ENCODE measurements at places on chromosomes 12 and 14.

GRCh38 chr14:76007852-76008251, 22.3 kb downstream of the IFT43 start:
- DNase-seq: no peak

DNA sequence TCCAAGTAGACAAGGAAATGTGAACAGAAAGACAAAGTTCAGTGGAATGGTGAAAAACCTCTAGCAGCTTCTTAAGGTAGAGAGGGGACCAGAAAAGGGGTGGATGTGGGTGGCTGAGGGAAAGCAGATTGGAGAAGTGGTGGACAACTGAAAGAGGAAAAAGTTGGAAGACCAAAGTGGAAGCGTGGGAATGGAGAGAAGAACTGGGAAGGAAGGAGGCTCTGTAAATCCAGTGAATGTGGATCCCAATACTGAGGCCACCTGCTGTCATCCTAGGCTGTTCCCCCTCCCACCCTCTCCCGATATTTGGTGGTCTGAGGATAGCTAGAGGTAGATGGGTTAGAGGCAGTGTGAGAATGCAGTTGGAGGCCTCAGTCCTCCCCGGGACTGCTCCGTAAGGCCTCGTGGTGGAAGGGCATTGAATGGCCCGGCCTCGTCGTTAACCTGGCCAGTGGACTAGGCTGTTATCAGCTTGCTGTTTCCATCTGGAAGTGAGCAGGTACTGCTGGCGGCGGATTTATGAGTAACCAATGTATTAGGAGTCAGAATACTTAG, 822 bp upstream of the POU6F1 start:
- no peak for DNase-seq

- no peak for DNase-seq
Measured at GRCh38 chr12:6165395-6165794, 34.8 kb upstream of the CD9 start.

DNA sequence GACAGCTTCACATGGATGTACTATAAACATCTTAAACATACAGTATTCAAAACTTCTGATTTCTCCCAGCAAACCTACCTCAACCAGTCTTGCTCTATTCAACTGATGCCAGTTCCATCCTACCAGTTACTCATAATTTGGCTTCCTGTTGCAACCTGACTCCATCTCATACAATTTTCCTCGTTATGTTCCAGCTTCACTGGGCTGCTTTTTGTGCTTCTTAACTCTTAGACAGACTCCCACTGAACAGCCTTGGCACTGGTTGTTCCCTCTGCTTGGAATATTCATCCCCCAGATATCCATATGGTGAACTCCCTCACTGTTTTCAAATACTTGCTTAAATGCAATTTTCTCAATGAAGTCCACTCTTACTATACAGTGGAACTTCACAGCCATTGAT, 249.2 kb downstream of the AEBP2 start:
- no peak for DNase-seq

DNA sequence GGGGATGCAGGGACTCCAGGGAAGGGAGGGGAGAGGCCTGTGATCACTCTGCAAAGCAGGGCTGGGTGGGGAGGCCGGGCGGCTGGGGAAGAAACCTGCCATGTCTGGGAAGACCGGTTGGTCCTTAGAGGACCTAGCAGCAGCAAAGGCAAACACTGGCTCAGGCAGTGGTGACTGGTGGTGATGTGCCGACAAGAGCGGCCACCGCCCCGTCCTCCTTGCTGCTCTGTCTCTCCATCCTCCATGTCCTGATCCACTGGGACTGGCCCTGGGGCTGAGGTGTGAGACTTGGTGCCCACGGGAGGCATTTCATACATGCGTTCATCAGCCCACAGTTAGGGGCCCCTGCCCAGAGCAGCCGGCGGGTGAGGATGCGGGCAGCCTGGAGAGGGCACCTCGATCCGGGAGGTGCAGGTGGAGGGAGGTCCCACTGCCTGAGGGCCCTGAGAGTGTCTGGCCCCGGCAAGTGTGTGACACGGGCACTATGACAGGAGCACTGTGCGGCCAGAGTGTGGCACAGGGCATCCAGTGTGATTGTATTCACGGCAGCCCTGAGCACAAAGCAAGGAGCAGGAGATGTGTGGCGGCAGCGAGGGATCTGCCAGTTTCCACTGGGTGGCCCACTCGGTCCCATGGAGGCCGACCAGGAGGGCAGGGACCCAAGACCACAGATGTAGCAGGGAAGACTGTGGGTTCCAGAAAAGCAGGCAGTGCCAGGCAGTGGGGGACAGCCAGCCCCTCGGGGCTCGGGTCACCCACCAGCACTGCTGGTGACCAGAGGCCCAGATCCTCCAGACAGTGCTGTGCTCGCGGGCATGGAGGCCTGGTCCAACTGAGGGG, 13.9 kb downstream of the ANKRD9 start:
- no peak for DNase-seq

- DNase-seq: peak; percentile 35
Measured at GRCh38 chr12:50734409-50735263, 29.3 kb upstream of the ATF1 start.

GRCh38 chr12:123859035-123859434, 96.9 kb downstream of the DNAH10 start:
- DNase-seq: no peak

DNA sequence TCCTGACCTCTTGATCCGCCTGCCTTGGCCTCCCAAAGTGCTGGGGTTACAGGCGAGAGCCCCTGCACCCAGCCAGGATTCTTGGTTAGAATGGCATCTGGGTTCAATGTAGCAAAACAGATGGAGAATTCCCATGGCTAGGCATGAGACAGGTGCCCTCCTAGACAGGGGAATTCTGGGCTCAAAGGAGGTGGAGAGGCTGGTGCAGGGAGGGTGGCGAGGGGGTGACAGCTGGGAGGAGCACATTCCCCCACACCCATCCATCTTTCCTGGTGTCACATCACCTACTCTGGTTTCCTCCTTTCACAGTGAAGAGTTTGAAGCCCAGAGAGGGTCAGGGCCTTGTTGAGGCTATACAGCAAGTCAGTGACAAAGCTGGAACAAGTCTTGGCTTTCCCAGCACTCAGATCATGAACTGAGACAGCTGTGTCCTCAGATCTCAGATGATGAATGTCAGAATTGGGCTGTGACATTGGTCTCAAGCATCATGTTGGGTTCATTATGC, 2.8 kb downstream of the SERPINA1 start:
- no peak for DNase-seq

GRCh38 chr14:44297437-44297836, 209.6 kb downstream of the FSCB start:
- DNase-seq: no peak

- no peak for DNase-seq
Measured at GRCh38 chr12:115574826-115575225, 702.7 kb downstream of the MED13L start.

DNA sequence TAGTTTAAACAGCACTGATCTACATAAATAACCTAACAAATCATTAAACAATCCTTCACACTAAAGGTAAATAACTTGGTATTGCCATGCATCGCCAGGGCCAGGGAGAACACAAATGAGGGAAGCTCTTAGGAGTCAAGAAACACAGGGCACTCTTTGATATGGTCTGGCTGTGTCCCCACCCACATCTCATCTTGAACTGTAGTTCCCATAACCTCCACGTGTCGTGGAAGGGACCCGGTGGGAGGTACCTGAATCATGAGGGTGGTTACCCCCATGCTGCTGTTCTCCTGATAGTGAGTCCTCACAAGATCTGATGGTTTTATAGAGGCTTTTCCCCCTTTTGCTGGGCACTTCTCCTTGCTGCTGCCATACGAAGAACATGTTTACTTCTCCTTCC, 17.3 kb downstream of the TMEM132D start:
- no peak for DNase-seq

GRCh38 chr12:120847814-120848213, 56.3 kb downstream of the SPPL3 start:
- no peak for DNase-seq

DNA sequence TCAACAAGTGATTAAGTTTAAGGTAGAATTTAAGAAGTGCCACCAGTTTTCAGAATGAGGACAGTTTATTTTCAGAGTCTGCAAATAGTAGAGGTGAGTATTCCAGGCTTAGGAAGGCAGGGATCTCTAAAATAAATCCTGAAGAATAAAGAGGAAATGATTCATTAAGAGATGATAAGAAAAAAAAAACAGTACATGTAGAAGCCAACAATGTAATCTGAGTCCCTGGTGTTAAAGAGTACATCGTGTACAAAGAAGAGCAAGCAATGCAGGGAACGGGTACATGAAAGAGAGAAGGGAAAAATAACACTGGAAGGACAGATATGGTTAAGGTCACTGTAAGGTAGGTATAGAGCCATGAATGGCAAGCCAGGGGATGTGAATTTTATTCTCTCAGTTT, 95.2 kb upstream of the FOXG1 start:
- DNase-seq: no peak

GRCh38 chr14:93619176-93619793, 169.0 kb downstream of the PRIMA1 start:
- DNase-seq: peak; percentile 29

DNA sequence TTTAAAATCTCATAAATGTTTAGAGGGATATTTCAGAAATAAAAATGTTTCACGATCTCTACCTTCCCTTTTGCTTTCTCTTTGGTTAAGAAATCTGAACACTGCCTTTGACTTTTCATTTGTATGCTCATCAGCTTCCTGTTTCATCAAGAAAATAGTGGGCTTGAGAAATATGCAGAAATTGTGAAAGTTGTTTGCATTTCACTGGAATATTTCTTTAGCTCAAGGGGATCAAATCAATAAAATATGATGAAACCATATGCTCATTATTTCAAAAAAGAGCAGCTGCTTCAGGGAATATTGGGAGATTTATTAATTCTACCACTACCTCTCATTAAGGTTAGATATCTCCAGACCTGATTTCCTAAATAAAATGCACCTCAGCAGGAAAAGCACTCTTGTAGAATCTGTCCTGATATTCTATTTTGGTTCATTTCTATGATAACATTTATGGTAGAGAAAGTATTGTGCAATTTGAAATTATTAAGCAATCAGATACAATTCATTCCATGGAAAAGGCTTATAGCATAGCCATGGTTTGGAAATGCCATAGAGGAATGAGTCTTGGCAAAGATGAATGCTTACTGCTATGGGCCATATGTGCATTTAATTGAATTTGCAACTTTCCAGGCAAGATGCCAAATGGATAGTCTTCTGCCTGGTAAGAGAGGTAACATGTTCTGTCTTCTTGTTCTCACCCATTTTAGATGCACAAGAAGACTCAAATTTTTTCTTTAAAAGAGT, 212.6 kb upstream of the SLC16A7 start:
- no peak for DNase-seq

- no peak for DNase-seq
Measured at GRCh38 chr12:82788594-82788993, 101.9 kb downstream of the TMTC2 start.

- peak; percentile 24 for DNase-seq
Measured at GRCh38 chr12:132638541-132639408, 20.2 kb downstream of the P2RX2 start.

DNA sequence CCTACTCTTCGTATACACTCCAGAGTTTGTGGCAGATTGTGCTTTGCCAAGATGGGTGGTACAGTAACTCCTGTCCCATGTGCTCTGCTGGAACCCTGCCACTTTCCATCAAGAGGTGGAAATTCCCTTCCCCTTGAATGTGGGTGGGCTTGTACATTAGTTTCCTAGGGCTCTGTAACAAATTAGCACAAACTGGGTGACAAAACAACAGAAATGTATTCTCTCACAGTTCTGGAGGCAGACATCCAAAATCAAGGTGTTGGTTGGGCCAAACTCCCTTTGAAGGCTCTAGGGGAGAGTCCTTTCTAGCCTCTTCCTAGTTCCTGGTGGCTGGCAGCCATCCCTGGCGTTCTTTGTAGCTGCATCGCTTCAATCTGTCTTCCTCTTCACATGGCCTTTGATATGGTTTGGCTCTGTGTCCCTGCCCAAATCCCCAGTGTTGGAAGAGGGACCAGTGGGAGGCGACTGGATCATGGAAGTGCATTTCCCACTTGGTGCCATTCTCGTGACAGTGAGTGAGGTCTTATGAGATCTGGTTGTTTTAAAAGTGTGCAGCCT, 117.5 kb downstream of the VRK1 start:
- DNase-seq: no peak

DNA sequence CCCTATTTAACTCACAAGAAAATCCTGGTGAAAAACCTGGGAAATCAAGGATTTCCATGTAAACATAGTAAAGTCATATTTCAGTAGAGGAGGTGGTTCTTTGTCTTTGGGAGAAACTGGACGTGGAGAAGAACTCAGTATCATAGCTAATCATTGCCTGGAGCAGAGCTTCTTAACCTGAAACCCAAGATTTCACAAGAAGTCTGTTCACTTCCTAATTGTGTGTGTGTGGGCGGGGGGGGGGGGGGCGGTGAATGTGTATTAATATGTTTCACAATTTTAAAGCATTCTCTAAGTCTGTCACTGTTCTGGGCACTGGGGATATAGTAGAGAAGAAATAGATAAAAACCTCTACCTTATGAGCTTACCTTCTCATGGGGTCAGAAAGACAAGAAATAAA, 96.7 kb upstream of the PPP4R3A start:
- DNase-seq: no peak

DNA sequence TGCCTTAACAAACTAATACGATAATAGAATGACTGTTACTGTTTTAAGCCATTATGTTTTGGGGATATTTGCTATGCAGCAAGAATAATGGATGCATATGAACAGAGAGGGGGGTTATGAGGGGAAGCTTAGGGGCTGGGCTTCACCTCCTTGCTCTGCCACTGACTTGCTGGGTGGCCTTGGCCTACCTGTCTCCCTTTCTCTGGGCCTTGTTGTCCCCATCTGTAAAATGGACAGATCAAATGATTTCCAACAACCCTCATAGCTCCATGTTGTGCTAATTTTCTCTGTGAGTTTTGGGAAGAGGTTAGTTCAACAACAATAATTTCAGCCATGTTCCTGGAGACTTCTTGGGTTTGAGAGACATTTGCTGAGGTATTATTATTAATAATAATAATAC, 119.6 kb downstream of the VRK1 start:
- no peak for DNase-seq

GRCh38 chr14:56811593-56812363, 1.5 kb upstream of the OTX2 start:
- no peak for DNase-seq

DNA sequence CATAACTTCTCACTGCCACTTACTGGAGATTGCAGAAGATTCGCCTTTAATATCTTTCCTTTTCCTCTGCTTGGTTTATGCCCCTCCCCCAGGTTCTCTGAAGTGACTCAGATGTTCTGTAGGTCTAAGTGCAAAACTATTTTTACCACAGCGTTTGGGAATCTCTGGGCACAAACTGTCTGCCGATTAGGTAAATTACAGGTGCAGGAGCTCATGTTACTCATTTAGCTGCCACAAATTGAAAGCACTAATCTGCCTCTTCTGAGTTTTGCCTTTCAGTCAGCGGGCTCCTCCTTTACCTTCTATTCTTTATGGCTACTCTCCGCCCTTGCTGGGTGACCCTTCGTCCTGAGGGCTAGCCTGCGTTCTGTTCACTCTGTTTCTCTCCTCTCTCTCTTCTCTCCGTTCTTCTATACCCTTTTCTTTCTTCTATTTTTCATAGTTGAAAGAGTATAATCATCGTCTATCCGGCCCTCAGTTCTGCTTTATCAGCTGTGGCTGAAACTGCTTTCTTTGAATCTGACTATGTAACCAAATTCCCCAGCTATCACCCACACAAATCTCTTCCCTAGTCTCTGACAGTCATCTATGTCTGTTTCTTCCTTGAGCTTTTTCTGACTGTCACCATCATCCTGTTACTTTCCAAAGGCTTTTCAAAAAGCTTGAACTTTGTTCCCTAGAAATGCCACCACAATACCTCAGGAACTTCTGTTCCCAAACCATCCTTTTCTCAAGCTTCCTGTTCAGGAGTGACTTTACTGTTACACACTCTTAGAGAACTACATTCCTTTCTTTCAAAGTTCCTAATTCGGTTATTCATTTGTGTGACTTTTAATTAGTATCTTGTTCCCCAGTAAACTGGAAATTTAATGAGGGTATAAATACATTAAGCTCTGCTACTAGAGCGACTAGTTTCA, 4.3 kb upstream of the MYF6 start:
- DNase-seq: no peak

Measured in activated CD4-positive, alpha-beta T cell treated with anti-CD3 and anti-CD28 coated beads, Interleukin-10, Interleukin-2, amounts not matched to agents 100 ng/mL and 50 ng/mL, durations not matched to agents 16 hours and 8 hours (primary cell).